ENCODE measurements at places on chromosomes 6 and 20. TPM values are rescaled to one million over a fixed set of nuclear protein-coding genes. Genes with fewer than 3 reads are reported as not detected.

MOG gene
- total RNA-seq: not detected

- no peak for DNase-seq
Observed at GRCh38 chr6:108746836-108747575, 101.2 kb upstream of the ARMC2 start.

DNA sequence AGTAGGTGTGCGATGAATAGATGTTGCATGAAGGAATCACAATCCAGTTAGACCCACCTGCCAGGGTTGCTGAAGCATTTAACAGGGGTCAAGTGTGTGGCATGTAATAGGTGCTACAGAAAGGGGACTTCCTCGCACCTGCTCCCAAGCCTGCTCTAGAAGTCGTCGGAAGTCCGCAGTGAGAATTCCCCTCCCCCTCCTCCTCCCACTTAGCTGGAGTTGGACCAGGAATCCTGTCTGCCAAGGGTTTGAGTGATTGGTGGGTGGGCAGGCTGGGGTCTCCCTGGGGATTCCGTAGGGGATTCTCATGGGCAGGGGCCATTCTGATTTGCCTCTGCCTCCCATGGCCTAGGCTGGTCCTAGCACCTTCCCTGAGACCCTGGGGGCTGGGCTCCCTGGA lies 10.3 kb downstream of the SCRT2 start:
- no peak for DNase-seq

GMPR gene
- 0.63 TPM for total RNA-seq

GFRA4 gene
- total RNA-seq: not detected

DNA sequence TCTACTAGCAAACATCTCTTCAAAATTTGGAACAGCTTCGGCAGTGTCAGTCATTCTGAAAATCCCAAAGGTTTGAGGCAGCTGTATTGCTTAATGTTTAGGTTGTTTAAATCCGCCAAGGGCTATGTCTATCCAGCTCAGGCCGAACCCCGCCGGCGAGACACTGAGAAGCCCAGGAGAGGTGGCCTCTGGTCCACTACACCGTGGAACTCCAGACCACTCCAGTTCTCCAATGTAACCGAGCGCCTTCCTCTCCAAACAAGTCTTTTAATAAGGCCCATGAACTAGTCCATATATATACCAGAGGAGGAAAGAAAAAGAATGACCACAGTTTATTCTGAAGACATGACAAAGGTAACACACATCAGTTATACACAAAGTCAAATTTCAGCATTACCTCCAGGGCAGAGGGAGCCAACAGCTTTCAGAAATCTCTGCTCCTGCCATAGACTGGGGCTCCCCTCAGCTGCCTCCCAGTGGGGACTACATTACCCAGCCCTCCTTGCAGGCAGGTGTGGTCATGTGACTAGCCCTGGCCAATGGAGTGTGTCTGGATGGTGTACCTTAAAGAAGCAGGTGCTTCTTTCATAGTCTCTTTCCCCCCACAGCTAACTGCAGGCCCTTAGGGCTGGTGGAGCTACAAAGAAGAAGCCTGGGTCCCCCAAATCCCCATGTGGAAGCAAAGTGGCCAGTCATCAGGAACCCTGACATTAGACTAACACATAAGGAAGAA lies at the start of gene RAMACL:
RAMACL (minus strand) TSS at position 255 of the 733 bp plus-strand sequence; CDS start at position 54, 201 bp downstream.
- DNase-seq: no peak

DNA sequence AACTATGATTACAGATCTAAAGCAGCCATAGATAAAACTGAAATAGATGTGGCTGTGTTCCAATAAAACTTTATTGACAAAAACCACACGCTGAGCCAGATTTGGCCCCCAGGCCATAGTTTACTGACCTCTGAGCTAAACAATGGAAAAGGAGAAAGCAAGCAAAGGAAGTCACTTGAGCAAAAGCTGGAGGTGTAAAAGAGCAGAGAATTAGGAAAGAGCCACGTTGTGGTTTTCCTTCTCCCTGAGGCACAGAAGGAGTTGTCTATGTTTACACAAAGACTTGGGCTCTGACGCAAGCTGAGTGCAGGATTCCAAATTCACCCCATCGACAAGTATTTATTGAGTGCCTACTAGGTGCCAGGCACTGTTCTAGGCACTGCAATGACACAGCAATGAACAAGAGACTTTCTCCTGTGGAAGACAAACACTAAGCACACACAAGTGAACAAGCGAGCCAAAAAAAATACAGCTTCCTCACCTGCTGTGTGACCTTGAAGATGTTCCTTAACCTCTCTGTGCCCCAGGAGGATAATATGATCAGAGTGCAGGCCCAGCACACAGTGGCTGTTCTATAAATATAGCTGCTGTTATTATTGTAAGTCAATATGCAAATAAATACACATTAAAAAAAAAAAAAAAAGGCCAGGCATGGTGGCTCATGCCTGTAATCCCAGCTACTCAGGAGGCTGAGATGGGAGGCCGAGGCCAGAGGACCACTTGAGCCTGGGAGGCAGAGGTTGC lies 75.4 kb upstream of the PTPN1 start:
- no peak for DNase-seq

ZBTB12 gene
- 0.33 TPM for total RNA-seq

MOCS1 gene
- total RNA-seq: 2.7 TPM

Measured in CD4-positive, alpha-beta T cell (primary cell).